ENCODE measurements at places on chromosomes 13 and 19. TPM values are rescaled to one million over a fixed set of nuclear protein-coding genes. Genes with fewer than 3 reads are reported as not detected.

GGN gene
- 0.15 TPM for total RNA-seq

OR7D2 gene
- 0.07 TPM for total RNA-seq

DNA sequence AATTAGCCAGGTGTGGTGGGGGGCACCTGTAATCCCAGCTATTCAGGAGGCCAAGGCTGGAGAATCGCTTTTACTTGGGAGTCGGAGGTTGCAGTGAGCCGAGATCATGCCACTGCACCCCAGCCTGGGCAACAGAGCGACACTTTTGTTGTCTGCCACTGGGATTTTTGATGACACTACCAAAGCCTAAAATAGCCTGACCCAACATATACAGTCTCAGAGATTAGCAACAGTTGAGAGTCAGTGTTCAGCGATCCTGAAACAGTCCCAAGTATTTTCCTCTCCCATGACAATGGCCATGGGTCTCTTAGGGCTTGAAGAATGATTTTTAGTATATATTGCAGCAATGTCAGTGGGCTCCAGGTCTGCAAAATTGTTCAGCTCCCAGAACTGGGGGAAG lies 32.9 kb downstream of the SLC25A30 start:
- DNase-seq = no peak

KIR3DL2 gene
- total RNA-seq = not detected

- no peak for DNase-seq
Measured at GRCh38 chr13:93244918-93245280, 18.3 kb downstream of the GPC6 start.

DNA sequence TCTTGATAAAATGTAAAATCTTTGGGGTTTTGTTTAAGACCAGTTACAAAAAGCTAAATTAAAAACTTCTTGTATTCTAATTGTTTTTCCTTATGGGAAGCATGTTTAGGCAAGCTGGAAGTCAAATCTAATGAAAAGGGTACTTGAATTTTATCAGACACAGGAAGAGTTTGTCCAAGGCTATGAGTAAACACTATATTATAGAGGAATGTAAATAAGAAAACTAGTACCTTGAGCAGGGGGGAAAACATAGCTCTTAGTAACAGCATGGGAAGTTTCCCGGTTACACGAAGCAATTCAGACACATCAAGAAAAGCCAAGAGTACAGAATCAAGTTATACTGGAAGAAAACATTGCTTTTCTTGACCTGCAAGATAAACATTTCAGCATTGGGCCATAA lies 19.8 kb upstream of the ZNF780A start:
- no peak for DNase-seq

TMEM221 gene
- total RNA-seq = not detected

- no peak for DNase-seq
Measured at GRCh38 chr13:34254366-34254765, 436.4 kb downstream of the RFC3 start.

R3HDM4 gene
- total RNA-seq = 20.0 TPM

LIM2 gene
- not detected for total RNA-seq

GRCh38 chr19:49631014-49631588 lies 8.8 kb downstream of the RRAS start:
- DNase-seq = no peak

DNA sequence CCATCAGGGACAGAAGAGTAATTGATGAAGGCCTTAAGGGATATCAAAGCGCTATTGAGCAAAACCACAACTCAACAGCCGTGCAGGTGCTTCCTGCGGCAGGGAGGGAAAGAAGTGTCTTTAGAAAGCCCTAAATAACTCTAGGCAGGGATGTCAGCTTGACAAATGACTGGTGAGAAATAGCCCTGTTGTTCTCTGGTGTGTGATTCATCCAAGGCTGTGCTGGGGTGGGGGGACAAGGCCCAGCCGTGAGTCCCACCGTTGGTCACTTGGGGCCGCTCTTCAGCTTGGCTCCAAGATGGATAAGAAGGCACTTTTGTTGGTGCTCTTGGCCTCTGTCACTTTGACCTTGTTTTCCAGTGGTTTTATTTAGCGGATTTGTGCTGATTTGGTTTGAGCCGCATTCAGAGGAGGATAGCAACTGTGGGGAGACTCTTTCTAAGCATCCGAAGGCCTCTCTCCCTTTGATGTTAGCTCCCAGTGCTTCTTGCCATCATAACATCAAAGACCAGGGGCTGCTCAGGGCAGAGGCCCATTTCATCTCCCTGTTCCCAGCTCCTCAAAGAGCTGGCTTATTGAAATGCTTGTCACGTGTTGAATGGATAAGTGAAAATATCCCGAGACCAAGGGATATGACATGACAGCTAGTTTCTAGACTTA lies 130.3 kb upstream of the SERP2 start:
- DNase-seq = no peak

SIGLEC10 gene
- 0.40 TPM for total RNA-seq

DNA sequence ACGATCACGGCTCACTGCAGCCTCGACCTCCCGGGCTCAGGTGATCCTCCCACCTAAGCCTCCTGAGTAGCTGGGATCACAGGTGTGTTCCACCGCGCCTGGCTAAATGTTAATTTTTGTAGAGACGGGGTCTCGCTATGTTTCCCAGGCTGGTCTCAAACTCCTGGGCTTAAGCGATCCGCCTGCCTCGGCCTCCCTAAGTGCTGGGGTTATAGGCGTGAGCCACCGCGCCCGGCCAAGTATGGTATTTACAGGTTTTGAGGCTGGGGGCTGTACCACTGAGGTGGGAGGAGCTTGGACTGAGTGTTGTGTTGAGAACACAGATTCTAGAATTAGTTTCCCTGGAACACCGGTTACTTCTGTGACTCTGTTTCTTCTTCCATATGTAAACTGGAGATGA lies 452 bp upstream of the PPM1N start:
- DNase-seq = no peak

THSD8 gene
- 2.2 TPM for total RNA-seq

FKRP gene
- 15.3 TPM for total RNA-seq

LINGO3 gene
- not detected for total RNA-seq

CGB8 gene
- total RNA-seq = not detected

CLDND2 gene
- total RNA-seq = not detected

C1QTNF9 gene
- 3.9 TPM for total RNA-seq

MISP3 gene
- total RNA-seq = 6.8 TPM
